ENCODE measurements at places on chromosomes 2 and 18.

- no peak for DNase-seq
Observed at GRCh38 chr2:31402388-31402787, 12.2 kb downstream of the XDH start.

DNA sequence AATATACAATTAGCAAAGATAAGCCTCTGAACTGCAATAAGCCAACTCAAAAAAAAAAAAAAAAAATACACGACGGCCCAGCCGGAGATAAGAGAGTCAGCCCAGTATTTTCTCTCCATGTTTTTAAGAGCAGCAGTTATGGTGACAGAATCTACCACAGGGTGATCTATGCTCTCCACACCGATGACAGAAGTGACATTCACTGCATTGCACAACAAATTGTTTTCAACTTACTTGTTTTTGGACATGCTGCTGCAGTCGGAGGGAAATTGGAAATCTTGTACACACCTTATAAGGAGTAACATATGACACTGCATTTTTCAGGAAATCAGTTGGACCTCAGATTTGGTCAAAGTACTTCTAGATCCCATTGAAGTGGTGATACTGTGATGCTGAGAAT lies 23.3 kb upstream of the APOB start:
- no peak for DNase-seq

GRCh38 chr2:135219226-135219625 lies 167.1 kb downstream of the RAB3GAP1 start:
- DNase-seq, result no peak

GRCh38 chr18:22165603-22166068 lies 3.8 kb upstream of the GATA6 start:
- no peak for DNase-seq

- DNase-seq, result no peak
Observed at GRCh38 chr2:180061085-180061484, 54.0 kb upstream of the CWC22 start.

DNA sequence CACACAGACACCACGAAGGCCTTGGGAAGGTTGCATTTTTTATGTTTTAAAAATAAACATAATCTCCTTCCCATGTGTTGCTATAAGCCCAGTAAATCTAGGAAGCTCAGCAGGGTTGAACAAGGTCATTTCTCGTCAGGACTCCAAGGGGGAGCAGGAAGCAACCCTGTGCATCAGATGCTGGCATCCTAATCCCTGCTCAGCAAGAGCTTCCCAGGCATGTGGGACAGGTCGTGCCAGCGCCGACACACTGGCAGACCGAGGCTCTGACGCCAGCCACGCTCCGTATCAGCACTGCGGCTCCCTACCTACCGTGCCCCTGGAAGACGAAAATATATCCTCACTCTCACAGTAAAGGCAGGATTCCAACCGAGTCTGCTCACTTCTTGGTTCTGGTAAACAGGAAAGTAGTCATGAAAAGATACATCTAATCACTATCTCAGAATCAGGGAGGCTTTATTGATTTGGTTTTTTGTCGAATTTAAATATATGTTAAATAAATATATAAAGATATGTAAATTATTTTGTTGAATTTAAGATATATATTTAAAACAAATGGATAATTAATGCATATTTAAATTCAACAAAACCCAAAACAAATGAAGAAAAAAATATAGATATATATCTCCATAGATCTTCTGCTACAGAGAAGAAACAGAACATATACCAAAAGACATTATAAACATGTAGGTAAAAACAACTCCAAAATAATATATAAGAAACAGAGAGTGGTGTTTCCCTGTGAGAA lies 61.4 kb downstream of the TXNL1 start:
- DNase-seq, result no peak

GRCh38 chr2:173806761-173807160 lies 158.4 kb downstream of the SP3 start:
- no peak for DNase-seq

- no peak for DNase-seq
Observed at GRCh38 chr2:59463426-59463825, 1090.0 kb downstream of the BCL11A start.

GRCh38 chr2:150165442-150165841 lies 322.0 kb downstream of the RND3 start:
- DNase-seq, result no peak

Data from GOT3 (cell line).